ENCODE measurements at places on chromosomes 1 and 21.

DNA sequence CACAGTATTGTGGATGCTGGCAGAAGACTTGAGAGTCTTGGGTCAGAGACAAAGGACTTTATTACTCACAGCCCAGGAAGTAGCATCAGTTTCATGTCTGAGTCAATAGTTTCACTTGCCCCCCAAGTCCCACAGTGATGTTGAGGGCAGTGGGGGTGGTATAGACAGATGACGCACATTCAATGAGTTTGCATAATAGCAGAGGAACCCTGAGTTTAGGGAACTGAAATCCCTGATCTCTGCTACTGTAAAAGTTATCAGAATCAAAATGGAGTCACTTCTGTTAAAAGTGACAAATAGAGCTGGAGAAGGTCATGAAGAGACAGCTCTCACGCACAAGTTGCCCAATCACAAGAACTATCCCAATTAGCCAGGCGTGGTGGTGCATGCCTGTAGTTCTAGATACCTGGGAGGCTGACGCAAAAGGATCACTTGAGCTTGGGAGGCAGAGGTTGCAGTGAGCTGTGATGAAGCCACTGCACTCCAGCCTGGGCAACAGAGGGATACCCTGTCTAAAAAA lies 11.5 kb upstream of the HCRTR1 start:
- DNase-seq: no peak

GRCh38 chr1:37673920-37674319 lies 18.4 kb upstream of the CDCA8 start:
- no peak for DNase-seq

GRCh38 chr21:31191553-31191952 lies 152.5 kb downstream of the TIAM1 start:
- DNase-seq: no peak

DNA sequence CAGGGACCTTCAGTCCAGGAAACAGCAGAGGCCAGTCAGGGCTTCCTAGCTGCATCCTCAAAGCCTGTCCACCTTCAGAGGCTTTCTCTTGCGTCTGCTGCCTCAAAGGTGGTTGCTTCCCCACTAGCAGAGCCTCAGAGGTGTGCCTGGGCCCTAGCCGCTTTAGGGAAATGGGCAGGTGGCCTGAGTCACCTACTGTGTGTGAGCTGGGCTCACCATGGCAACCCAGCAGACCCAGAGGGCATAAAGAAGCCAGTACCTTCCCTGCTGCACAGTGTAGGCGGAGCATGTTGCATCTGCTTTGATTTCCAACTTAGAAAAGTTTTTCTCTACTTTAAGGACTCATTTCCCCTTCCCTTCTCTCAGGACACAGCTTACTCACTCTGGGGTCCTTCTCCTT lies 12.5 kb downstream of the SLC9A1 start:
- no peak for DNase-seq

- no peak for DNase-seq
Measured at GRCh38 chr1:78122389-78122788, 76.6 kb downstream of the GIPC2 start.

GRCh38 chr1:224959656-224960055 lies 30.2 kb downstream of the DNAH14 start:
- DNase-seq: no peak

GRCh38 chr1:170698301-170699275 lies 34.7 kb downstream of the PRRX1 start:
- no peak for DNase-seq

GRCh38 chr1:11248169-11248568 lies 14.2 kb downstream of the MTOR start:
- no peak for DNase-seq

- peak; percentile 91 for DNase-seq
Measured at GRCh38 chr1:174022080-174022975, at the start of gene RC3H1. TSS of gene RC3H1 (minus strand) at chr1:174022357. CDS start at chr1:173992985, 29,372 bp downstream.

- no peak for DNase-seq
Measured at GRCh38 chr1:216910081-216910840, 187.0 kb upstream of the ESRRG start.

GRCh38 chr1:58324558-58324957 lies 222.0 kb downstream of the OMA1 start:
- DNase-seq: no peak

DNA sequence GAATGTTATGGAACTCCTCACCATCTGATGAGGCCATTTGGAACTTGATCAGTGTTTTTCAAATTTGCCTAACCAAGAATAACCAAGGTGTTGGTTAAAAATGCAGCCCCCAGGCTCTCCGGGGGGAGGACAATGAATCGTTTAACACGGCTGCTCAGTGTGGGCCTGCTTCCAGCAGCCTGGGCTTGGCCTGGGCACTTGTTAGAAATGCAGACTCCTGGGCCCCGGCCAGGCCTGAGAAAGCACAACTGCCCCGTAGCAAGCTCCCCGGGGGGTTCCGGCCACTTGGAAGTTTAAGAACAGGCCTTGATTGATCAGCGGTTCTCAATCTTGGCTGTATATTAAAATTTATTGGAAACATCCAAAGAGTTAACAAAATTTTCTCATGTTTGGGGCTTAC lies 22.8 kb upstream of the C2CD2 start:
- no peak for DNase-seq

- peak; percentile 45 for DNase-seq
Measured at GRCh38 chr1:225426395-225427234, 1.2 kb downstream of the LBR start.
